ENCODE measurements at places on chromosomes 5 and 9. TPM values are rescaled to one million over a fixed set of nuclear protein-coding genes. Genes with fewer than 3 reads are reported as not detected.

DNA sequence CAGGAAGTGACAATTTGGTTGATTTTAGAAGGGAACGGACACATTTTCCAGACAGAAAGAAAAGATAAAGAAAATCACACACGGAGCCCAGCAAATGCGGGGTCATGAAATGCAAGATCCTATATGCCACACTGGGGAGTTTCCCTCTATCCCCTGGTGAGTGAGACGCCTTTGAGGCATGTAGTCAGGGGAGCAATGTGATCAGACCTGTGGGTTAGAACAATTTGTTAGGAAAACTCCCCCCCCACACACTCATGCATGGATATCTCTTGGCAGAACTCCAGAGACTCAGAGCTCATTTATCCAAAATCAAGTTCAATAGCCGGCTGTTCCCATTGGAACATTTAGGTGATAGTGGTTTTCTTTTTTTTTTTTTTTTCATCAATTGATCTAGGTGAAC, 71.7 kb upstream of the TRIO start:
- DNase-seq, result no peak

DNA sequence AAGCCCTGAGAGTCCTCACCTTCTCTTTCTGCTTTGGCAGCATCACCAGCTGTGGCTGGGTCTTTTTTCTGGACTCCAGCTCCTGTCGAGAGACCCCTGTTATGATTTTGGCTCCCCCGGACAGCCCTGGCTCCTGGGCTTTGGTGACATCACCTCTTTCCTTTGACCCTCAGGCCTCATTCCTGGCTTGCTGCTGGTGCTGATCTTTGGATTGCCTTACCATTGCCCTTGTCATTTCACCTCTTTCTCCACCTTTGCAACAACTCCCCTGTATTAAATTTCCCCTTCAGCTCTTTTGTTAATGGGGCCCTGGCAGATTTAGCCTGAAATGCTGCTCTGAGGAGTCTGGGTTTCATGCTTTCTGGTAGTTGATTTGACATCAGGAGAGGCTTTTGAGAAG, 322.8 kb downstream of the ZSWIM6 start:
- DNase-seq, result no peak

DNA sequence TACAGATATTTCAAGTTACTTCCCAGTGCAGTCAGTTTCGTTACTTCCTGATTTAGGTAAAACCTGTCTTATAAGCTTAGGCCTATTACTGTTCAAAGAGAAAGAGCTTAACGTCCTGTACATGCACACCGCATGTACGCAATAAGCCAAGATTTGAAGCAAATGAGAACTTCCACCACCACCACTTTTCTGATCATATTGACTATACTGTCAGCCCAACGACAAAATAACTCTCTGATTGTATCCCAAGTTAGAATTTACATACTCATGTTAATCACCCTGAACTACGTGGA, 5.1 kb downstream of the NFIB start:
- DNase-seq, result peak; percentile 31

GRCh38 chr5:14301186-14301585, 158.0 kb downstream of the TRIO start:
- no peak for DNase-seq

Gene PRDM9
- not detected for total RNA-seq

Gene PCDHA11
- 0.08 TPM for total RNA-seq
